HAP-1 (cell line): ENCODE measurements at places on chromosomes 2 and 18.
A peak's percentile ranks its signal among the peaks of the same experiment; 100 is the strongest.

- DNase-seq = no peak
Observed at GRCh38 chr2:75157435-75157834, 41.9 kb downstream of the TACR1 start.

GRCh38 chr2:149595056-149595963 is 7.7 kb upstream of the MMADHC start:
- no peak for DNase-seq

- DNase-seq = no peak
Observed at GRCh38 chr2:159550231-159550630, 66.1 kb downstream of the BAZ2B start.

DNA sequence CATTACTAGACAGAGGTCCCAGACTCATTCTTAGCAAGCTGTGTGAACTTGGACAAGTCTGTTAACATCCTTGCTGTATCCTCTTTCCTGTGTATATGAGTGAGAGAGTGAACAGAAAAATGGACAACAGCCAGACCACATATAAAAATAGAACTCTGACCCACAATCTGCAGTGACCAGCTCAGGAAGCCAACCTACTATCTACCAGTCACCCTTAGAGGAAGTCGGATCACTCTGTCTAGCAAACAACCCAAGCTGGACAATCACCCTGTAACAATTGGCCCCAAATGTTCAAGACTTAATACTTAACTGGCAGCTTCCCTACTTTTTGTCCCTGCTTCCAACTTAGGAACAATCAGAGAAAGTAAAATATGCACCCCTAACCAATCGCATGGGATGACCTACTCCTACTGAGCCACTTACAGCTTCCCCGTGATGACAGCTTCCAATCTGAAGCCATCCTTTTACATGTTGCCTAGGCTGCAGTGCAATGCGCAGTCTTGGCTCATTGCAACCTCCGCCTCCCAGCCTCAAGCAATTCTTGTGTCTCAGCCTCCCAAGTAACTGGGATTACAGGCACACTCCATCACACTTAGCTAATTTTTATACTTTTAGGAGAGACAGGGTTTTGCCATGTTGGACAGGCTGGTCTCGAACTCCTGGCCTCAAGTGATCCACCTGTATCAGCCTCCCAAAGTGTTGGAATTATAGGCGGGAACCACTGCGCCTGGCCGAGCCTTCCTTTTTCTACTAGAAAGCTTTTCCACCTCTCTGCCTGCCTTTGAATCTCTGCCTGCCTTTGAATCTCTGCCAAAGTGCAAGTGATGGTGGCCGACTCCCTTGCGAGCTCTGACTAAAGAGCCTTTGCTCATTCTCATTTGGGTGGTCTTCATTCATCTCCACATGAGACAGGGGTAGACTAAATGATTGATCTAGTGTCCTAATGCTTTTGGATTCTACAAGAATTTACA is 158.3 kb upstream of the NDUFV2 start:
- no peak for DNase-seq

DNA sequence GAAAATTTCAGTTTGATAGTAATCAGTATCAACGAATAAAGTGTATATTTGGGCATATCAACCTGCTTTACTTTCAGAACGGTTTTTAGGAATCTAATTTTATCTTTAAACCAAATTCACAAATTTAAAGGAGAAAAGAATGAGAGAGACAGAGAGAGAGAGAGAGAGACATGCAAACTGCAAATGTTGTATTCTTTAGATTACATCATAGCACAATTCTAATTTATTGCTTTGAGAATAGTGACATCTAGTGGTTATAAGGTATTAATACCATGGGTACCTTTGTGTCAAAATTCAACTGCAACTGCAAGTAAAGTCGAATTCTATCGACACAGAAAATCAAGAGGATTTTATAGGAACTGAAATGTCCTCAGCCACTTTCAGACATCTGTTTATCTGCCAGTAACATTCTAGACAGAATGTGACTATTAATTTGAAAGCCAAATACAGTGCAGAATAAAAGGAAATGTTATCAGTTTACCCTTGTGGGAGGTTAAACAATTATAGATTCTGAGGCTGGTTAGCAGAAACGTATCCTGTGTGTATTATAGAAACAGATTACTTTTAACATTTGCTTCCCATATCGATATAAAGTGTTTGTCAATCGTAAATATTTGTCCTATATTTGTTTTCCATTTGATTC is 529.8 kb upstream of the VRK2 start:
- DNase-seq = no peak

GRCh38 chr18:72206814-72207213 is 337.3 kb downstream of the CBLN2 start:
- DNase-seq = no peak

GRCh38 chr2:152445791-152446201 is 110.8 kb downstream of the FMNL2 start:
- no peak for DNase-seq

GRCh38 chr2:177740700-177741099 is 331.9 kb downstream of the PDE11A start:
- no peak for DNase-seq

- DNase-seq = peak; percentile 22
Observed at GRCh38 chr2:60884800-60885199, 3.4 kb downstream of the REL start.

DNA sequence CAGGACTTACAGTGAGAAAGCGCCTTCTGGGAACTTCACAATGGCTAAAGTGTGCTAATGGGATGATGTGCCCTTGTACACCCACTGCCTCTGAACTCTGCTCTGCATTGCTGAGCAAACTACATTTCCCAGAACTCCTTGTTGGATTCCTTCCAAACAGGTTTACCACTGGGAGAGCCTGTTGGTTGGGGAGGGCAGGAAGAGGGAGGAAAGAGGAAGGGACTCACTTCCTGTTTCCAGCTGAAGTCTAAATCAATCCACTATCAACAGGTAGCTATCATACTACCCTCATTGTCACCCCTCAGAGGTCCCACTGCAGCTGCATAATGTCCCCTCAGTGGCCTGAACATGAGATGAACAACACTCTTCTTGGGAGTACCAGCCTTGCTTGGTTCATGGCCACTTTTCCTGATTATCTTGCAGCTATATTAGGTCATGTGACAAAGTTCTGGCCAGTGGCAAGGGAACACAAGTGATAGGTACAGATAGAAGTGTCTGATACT is 109.7 kb downstream of the MSH2 start:
- no peak for DNase-seq

DNA sequence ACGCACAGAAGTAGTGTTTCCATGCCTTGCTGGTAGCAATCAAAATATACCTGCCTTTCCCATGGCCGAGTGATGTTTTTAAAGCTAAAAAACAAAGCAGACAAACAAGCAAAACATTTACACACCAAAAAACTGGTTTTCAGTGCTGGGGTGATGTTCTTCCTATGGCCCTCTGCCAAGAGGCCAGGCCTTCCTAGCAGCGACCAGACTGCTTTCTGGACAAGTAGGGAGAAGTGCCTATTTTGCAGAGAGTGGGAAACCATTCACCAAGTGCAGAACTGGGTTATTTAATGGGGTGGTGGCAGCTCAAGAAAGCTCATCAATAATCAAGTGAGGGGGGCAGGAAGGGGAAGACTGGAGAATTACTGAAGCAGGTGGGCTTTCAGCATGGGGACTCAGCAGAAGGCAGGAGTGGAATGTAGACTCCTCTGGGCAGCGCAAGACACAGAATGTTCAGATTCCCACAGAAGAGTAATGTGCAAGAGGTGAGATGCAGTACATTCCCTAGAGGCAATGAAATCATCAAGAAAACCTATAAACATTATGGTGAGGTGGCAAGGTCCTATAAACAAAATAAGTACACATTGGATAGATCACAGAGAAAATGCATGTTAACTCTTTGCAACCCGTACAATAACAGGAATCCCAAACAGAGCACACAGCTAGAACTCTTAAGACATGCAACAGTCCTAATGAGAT is 44.0 kb downstream of the CPO start:
- no peak for DNase-seq

- no peak for DNase-seq
Observed at GRCh38 chr2:165618806-165619205, 149.3 kb downstream of the CSRNP3 start.

GRCh38 chr2:84971510-84972206 is 697 bp downstream of the KCMF1 start:
- peak; percentile 57 for DNase-seq

DNA sequence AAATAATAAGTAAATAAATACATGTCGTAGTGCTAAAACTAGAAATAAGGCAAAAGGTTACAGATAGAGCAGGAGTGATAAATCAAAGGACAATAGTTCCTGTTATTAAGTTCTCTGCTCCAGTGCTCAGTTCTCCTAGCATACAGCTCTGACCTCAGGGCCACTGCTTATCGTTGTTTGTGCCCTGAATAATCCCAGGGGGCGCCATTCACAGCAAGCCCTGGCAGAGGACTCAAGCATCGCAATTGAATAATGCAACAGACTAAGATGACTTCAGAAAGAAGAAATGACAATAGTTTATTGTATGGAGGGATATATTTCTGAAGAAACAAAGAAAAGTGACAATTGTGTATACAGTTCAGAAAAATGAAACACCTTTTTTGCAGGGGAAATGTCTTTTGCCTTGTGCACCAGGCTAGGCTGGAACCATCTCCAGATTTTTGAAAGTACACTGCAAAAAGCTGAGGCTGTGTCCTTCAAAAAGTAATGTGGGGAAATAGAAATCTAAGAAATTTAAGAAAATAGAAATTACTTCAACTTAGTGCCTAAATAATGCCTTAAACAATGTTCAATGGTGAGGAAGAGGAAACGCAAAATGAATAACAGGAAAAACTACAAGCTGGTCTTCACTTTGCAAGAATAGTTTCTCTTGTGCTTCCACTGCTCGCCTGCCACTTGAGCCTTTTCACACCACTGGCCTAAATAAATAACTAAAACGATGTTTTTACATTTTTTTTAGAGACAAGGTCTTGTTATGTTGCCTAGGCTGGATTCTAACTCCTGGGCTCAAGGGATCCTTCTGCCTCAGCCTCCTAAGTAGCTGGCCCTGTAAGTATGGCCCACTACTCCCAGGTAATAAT is 19.0 kb upstream of the CCNYL1 start:
- peak; percentile 73 for DNase-seq

DNA sequence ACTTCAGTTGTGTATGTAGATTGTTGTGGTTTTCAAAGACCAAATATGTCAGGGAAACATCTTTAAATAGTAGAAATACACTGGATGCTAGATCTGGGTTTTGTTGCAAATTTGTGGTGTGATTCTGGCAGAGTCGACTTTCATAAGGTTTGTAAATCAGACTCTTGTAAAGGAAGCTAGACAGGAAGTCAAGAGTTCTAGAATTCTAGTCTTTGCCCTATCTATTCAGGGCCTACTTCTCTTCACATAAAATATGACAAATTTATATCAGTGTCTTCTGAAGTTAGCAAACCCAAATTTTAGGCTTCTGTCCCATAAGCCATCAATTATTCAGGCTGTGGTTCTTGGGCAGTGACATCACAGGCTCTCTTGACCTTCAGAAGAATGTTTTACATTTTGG is 1579.2 kb upstream of the PIK3C3 start:
- DNase-seq = no peak

GRCh38 chr2:69298261-69298660 is 88.8 kb downstream of the GFPT1 start:
- DNase-seq = no peak

DNA sequence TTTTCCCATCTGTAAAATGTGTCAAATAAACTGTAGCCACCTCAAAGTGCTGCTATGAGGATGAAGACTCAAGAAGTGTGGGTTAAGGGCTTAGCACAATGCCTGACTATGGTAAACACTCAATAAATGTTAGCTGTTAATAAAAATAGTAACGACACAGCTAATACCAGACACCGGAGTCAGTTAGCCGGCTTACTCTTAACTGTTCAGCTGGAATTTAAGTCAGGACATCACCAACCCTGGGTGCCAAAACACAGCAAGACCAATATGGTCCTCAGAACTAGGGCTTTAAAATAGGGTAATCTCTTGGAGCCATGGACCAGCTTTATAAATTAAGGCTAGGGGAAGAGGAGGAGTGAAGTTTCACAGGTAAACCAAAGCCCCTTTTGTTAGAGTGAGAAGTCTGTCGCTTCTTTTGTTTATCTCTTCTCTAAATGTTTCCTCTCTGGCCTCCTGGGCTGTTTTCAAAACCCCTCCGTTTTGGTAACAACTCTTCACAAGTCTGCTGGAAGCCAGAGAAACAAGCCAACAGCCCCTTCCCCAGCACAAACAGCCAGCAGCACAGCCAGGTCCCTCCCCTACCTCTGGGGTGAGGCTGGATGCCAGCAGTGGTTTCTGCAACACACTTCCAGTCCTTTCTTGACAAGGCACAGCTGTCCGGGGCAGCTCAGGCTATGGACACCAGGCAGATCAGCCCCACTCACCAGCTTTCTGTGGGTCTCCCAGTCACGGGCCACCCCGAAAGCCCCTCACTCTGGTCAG is 13.8 kb upstream of the FZD7 start:
- DNase-seq = no peak

DNA sequence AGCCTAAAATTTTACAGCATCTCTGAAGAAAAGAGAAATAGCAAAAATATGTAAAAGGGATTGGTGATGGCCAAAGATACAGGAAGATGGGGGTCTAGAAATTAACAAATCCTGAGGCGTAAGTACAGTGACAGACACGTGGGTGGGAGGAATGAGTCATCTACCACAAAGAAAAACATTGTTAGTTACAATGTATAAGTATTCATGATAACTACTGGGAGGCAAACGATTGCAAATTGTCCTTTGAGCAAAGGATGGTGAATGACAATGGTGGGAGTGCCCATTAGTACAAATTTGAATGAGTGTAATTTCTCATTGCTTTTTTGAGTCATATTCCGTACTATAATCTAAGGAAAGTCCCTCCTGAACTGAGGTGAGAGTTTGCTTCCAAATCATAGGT is 809.0 kb upstream of the FAM98A start:
- DNase-seq = no peak

GRCh38 chr18:25322806-25323205 is 29.2 kb downstream of the ZNF521 start:
- DNase-seq = no peak

DNA sequence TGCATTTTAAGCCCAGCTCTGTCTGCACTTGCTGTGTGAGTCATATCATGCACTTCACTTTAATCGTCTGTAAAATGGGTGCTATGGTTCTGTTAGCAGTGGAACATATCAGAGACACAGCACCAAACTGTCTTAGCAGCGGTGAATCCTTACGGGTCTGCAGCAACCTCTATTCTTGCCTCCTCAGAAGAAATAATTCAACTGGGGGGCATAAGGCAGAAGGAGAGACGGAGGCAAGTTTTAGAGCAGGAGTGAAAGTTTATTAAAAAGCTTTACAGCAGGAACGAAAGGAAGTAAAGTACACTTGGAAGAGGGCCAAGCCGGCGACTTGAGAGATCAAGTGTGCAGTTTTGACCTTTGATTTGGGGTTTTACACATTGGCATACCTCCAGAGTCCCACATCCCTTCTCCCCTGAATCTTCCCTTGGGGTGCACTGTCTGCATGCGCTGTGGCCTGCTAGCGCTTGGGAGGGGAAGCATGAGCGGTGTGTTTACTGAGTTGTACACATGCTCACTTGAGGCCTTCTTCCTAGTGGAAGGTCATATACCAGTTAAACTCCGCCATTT is 109.8 kb downstream of the DDX1 start:
- no peak for DNase-seq
